ENCODE measurements at places on chromosomes 7 and 10.

DNA sequence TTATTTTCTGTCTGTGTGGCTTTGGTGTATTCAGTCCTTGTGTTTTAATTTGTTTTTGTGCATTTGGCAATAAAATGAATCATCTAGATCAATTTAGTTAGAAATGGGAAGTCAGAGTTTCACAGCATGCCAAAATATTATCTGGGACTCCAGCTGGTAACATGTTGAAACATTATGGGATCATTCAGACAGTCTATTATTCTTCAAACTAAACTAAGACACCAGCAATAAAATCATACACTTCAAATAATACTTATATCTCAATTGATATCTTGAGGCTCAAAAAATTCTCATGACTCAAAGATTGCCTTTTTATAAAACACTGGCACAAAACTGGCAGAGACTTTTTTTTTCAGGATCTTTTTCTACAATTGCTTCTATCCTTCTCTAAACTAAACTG lies 5.8 kb upstream of the RP9 start:
- DNase-seq, result no peak

- DNase-seq, result no peak
These were observed 45.6 kb downstream of the BMPR1A start for GRCh38 chr10:86801995-86802394.

- no peak for DNase-seq
These were observed 385.4 kb upstream of the ANKRD30A start for GRCh38 chr10:36739884-36740445.

GRCh38 chr10:101385866-101386658 lies 32.1 kb downstream of the BTRC start:
- DNase-seq, result no peak
